ENCODE measurements at places on chromosomes 13 and 19.

DNA sequence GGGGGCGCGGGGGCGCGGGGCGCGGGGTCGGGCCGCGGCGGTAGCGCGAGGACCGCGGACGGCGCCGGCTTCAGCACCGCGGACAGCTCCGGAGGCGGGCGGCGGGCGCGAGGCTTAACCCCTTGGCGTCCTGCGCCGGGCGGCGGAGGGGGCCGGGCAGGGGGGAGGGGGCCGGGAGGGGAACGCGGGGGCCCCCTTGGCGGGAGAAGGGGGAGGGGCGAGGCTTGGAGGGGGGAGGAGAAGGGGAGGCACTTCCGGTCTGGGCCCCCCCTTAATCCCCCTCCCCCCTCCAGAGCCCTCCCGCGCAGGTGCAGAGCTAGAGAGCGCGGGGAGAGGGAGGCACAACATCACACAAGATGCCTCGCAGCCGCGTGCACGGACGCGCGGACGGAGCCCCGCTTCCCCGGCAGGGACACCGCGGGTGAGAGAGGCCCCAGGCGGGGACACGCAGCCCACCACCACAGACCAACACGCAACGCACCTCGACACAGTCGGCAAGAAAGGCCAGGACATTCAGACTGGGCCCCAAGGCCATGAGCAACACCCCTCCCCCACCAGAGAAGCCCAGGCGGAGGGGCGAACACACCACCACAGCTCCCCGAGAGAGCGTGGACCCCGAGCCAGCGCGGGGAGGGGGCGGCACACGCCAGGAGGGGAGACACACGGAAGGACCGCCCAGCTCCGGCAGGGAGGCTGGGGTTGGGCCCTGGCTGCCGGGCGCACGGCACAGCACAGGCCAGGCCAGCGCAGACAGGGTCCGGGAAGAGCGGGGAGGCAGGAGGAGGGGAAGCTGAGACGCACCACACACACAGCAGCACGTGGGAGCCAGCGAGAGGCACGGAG, 24.1 kb downstream of the SHANK1 start:
- DNase-seq = no peak

DNA sequence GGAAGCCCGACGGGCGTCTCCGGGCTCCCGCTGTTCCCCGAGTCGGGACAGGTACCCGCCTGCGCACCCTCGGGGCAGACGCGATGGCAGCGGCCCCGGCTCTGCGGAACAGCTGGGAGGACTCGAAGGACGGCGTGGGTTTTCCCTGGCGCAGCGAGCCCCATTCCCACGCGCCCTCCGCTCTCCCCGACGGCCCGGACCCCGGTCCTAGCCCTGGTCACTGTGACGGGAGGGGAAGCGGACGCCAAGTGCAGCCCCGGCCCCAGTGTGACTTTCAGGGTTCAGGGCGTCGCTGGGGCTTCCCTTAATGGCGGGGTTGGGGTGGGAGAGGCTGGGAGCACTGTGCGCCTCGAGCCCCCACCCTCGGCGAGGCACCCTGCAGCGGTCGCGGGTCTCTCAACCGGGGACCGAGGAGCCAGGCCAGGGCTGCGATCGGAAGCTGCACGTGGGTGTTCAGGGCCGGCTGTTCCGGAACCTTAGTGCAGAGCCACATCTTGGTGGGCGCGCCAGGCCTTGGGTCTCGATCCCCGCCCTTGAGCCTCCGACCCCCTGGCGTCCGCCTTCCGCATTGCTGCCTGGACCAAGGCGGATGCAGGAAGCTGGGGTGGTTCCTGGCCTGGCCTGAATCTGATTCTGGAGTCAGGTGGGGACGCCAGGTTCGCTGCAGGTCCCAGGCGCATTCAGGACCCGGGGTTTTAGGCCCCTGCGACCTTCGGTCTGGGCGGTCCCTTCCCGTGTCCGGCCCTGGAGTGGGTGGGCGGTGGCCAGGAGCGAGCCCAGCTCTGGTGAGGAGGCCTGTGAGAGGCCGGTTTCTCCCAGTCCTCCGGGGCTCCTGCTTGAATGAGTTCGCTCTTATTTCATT, 3.5 kb downstream of the LGALS7B start:
- peak; percentile 7 for DNase-seq

DNA sequence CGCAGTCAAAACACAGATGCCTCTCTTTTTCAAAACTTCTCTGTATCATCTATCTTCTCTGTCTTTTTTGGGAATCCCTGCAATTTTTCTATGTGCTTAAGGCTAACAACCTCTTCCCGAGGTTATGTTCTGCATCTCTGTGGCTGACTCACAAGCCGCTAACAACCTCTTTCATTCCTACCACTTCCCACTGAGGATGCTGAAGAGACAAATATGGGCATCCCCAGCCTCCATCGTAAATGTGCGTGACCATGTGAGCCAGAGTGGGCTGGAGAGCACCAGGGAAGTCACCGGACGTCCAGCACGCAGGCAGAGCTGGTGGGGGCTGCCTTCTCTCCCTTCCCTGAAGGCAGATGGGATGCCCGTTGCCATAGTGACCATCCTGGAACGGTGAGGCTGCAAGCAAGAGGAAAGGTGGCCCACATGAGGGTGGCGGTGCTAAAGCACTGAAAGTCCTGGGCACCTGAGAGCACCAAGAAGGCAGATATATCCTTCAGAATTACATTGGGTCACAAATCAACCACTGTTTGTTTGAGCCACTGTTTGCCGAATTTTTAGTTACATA, 122.8 kb downstream of the SHISA2 start:
- DNase-seq = no peak

GRCh38 chr13:25579221-25579620, 207.4 kb downstream of the ATP8A2 start:
- no peak for DNase-seq

DNA sequence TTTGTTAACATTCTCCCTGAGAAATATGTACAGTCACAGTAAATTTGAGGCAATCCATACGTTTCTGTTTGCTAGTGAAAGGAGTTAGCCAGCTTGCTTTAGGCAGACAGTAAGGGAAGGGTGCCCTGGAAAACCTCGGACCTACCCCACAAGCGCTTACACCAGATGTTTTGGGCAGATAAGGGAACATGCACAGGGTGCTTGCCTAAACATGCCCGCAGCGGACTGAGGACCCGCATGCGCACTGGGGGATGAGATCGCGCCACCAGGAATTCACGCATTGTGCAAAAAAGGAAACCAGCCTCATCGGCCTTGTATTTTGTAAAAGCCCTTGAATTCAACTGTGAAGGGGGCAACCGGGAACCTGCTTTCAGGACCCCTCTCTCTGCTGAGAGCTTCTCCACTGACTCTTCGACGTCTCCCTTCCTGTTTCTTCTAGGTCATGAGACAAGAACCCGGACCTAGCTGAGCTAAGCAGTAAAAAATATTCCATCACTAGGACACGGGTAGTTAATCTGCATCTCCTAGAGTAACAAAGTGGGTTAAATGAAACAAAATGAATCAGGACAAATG, 1399.2 kb upstream of the ATXN8OS start:
- no peak for DNase-seq

- no peak for DNase-seq
Measured at GRCh38 chr19:43596842-43597461, 557 bp downstream of the ZNF576 start.

GRCh38 chr13:73248711-73249580, 190.1 kb downstream of the KLF5 start:
- no peak for DNase-seq

GRCh38 chr13:85586422-85586831, 212.8 kb downstream of the SLITRK6 start:
- DNase-seq = no peak

GRCh38 chr19:52945652-52946321, 16.9 kb downstream of the ZNF816 start:
- no peak for DNase-seq

DNA sequence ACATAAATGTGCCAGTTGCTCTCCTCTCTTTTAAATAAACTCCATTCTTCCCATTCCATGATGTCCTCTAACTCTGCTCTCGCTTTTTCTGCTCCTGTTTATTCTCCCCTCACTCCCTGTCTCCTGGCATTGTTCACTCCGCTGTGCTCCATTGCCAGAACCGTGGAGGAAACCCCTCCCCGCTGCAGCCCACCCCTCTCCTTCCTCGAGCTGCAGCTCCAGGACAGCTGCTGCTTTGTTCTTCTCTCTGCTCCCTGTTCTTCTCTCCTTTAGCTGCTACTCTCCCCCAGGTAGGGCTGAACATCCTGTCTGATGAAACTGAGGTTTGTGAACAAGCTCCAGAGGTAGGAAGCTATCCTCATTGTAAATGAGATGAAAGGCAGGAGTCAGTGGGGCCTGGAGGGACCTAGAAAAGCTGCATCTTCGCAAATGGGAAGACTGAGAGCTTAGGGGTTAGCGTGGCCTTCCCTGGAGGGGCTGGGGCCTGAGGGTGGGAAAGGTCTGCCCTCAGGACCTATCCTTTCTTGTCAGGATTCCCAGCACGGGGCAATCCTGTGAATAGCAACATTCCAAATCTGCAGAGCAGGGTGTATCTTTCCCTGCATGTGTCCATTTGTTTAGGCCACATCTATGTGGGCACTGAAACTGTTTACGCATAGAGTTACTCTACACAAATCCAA, 243.7 kb downstream of the DNAJC15 start:
- DNase-seq = no peak

GRCh38 chr13:45367358-45367757, 26.4 kb upstream of the TPT1 start:
- DNase-seq = no peak

GRCh38 chr13:76656056-76656455, 230.1 kb downstream of the KCTD12 start:
- no peak for DNase-seq

DNA sequence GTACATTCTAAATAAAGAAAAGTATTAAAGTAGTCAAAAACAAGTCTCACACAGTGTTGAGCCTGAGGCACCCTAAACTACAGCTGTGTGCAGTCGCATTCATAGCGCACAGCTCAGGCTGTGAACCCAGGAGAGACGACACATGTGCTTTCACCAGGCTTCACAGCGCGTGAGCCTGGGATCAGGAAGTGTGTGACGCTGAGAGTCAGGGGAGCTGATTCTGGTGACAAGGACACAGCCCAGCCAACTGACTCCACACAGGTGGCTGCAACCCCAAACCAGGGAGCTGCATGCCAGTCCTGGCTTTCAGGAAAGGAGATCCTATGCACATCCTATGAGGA, 41.6 kb downstream of the COL4A1 start:
- DNase-seq = no peak

DNA sequence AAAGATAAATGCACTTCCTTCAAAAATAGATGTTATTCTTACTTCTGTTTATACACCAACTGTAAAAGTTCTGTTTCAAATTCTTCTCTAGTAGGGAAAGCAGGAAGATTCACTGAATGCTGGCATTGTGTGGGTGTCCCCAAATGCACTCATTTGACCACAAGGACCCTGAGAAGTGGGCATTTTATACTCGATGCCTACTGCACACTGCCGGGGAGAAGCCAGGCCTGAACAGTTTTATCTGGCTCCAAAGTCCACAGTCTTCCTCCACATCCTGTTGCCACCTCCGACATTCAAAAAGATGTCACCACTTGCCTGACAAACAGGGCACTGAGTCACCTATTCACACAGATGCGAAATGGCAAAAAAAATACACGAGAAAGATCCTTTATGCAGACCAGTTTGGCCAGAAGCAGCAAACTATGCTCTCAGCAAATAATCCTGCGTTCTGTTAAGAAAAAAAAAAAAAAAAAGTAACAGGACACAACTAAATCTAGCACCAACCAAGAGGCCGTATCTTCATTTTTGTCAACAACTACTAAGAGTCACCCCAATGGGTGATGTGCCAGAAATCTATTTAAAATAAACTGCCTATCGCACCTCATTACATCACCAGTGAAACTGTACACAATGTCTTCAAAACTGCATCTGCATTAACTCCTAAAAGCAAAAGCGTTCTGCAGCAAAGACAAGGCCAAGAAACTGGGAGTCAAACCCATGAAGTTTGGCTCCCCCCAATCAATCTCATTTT, 6.2 kb downstream of the ZC3H4 start:
- DNase-seq = no peak

DNA sequence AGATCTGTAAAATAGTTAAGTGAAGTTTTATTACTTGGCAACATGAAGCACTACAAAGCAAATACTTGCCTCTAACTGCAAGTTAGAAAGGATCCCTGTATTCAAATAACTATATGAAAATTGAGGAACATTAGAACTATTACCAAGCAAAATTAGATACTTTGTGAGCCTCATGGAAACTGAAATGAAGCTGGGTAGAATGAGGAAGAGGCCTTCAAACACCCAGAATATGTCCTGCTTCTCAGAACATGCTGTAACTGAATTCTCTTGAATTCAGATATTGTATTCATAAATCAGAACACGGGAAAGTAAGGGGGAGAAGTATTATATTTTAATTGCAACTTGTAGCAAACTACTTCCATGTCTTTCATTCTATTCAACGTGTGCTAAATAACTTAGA, 947.9 kb downstream of the PCDH17 start:
- no peak for DNase-seq

DNA sequence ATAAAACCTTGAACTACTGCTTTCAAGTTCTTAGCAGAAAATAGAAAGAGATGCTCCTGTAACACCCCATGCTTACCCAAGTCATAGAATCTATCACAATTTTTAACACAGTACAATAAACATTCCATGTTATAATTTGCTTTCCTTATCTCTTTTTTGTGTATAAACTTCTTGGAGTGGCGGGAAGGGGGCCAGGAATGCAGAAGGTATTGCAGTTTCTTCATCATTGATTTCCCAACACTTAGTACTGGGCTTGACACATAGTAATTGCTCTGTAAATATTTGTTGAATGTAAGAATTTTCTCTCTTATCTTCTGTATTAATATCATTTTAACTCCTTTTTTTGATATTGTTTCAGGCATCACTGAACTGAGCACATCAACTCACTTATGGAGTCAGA, 535.8 kb downstream of the KCTD12 start:
- no peak for DNase-seq

DNA sequence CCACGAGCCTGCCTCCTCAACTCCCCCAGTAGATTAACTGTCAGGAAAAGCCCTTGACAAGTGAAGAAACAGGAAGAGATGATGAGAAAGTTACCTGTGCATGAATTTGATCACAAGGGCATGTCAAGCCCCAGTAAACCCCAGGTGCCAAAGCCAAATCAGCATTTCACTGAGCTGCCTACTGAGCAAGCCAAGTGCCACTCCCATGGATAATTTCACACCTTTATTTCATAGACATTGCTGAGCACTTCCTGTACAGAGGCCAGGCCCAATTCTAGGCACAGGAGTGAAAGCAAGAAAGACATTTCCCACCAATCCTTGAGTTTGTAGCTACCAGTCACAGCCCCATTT, 2.4 kb downstream of the GADD45GIP1 start:
- DNase-seq = no peak

- no peak for DNase-seq
Measured at GRCh38 chr13:60211548-60211947, 47.8 kb upstream of the DIAPH3 start.

DNA sequence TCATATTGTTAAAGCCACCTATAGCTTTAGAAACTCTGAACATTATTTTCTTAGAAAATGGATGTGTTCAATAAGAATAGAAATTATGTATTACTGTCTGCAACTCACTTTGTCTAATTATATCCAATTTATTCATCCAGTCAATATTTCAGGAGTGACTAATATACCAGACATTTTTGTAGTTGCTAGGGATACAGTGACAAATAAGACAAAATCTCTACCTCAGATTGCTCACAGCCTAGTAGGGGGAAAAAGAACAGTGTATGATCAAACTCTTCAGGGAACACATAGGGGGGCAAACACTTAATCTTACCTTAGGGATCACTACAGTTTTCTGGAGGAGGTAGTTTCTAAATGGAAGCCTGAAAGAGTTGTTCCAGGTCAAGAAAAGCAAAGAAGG, 8.6 kb downstream of the BRCA2 start:
- DNase-seq = no peak
